ENCODE measurements at places on chromosomes 7 and 10. TPM values are rescaled to one million over a fixed set of nuclear protein-coding genes. Genes with fewer than 3 reads are reported as not detected.

DNA sequence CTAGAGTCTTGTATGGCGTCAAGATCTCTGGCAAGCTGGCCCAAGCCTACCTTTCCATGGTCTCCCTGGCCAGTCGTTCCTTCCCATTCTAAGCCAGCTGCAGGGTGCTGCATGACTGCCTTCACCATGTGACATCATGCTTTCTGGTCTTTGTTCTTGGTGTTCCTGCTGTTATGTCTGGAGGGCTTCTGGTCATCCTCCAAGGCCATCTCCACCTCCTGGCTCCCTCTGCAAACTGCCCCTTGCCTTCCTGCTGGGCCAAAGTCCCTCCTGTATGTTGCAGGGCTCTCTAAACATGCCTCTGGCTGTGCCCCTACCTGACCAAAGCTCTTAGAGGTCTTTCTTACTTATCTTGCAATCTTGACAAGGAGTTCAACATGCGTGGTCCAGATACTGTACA lies 44.4 kb upstream of the SHH start:
- DNase-seq = no peak

GNGT1 gene
- total RNA-seq = not detected

GRCh38 chr10:61662794-61663259 lies at the start of gene CABCOCO1:
CABCOCO1 (plus strand) TSS chr10:61662929; CDS start chr10:61662973, 44 bp downstream.
- DNase-seq = no peak

RBP4 gene
- 4.5 TPM for total RNA-seq

DNA sequence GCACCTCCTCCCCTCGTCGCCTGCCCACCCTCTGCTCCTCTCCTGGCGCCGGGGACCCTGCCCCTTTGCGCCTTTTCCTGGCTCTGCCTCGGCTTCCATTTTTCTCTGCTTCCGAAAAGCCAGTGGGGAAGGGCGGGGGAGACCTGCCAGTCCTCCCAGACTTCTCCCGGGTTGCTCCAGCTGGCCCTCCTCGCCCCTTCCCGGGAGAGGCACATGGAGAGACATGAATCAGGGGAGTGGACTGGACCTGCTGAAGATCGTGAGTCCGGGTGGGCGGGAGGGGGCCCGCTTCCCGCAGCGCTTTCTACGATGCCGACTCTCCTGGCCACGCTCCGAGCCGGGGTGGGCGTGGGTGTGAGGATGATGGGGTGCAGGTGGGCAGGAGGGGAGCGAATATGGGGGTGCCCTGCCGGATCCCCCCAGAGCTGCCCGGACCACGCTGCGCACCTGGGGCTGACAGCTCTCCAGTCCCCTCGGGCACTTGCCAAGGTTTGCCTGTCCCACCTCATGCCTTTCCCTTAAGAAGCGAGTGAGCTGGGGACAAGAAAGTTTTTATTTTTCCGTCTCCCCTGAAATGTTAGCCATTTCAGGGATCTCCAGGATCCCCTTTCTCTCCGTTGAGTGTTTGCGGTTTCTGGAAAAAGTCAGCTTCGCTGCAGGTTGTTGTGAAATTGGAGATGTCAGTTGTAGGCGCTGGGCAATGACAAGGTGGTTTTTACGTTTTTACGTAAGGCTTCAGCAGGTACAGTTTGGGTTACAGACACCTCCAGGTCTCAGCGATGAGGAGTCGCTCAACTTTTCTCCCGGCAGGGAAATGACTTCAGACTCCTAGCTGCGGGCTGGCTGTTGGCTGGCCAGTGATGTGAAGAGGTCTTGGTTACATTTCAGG lies 977 bp downstream of the CACNB2 start:
- DNase-seq = no peak

DNA sequence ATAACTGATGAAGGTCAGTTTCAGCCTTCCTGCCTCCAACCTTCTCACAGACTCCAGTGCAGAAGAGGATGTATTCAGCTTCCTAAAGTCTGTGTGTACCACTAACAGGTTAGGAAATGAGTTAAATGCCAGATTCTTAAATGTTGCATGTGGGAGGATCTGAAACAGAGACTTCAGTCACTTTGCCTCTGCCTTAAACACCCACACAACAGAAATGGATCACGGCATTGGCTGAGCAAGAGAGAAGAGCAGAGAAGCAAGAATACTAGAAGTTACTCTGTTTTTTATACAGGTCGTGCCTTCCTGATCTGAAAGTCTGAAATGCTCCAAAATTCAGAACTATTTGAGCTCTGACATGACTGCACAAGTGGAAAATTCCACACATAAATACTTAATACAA lies 98.9 kb upstream of the ARHGAP21 start:
- no peak for DNase-seq

Data from HT-29 (cell line).